Activated naive CD8-positive, alpha-beta T cell treated with anti-CD3 and anti-CD28 coated beads for 36 hours (primary cell): ENCODE measurements at places on chromosomes 6 and 20. TPM values are rescaled to one million over a fixed set of nuclear protein-coding genes. Genes with fewer than 3 reads are reported as not detected.

Gene CYP39A1
- not detected for total RNA-seq

Gene ADGRF5
- not detected for total RNA-seq

Gene TP53TG5
- 0.40 TPM for total RNA-seq

Gene PIM1
- 168 TPM for total RNA-seq
